NAMALWA (cell line): ENCODE measurements at places on chromosomes 5 and 9.

GRCh38 chr9:31715250-31715649 lies 669.2 kb upstream of the ACO1 start:
- DNase-seq: no peak

GRCh38 chr9:115777610-115778009 lies 376.0 kb upstream of the PAPPA start:
- DNase-seq: no peak

- DNase-seq: no peak
Observed at GRCh38 chr5:103744159-103744558, 181.6 kb upstream of the NUDT12 start.

GRCh38 chr5:60445921-60446320 lies 254.0 kb downstream of the DEPDC1B start:
- DNase-seq: no peak

- peak; percentile 8 for DNase-seq
Observed at GRCh38 chr9:129030191-129030590, 2.1 kb upstream of the SH3GLB2 start.

GRCh38 chr9:36486329-36486932 lies 86.3 kb upstream of the MELK start:
- DNase-seq: no peak

- DNase-seq: no peak
Observed at GRCh38 chr5:118326481-118327045, 661.8 kb downstream of the DTWD2 start.

DNA sequence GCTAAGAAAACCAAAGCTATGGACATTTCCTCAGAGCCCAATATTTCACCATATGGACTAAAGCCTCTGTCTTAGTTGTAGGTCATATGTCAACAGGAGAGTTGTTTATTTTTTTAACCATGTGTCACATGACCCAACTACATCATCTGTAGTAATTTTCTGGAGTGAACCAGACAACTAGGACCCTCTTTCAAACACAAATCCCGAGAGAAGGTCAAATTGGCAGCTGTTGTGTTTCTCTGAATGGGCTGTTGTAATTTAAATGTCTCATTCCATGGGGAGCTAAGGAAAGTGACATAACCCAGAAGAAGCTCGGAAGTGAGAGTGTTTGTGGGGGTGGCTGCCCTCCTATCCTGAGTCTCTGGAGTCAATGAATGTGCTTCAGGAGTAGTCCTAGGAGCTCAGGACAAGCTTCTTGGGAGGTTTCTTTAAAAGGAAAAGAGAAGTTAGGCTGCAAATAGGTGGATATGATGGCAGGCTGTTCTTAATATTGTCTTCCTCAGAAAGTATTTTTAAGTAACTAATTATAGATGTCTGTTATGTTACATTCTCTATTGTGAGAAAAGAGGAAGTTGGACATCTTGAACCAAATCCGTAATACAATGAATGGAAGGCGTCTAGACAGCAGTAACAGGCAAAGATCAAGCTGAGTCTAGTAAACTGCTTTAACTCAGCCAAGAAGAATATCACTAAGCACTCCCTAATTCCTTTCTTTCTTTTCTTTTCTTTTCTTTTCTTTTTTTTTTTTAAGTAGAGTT lies 50.1 kb downstream of the TMEM167A start:
- DNase-seq: no peak

DNA sequence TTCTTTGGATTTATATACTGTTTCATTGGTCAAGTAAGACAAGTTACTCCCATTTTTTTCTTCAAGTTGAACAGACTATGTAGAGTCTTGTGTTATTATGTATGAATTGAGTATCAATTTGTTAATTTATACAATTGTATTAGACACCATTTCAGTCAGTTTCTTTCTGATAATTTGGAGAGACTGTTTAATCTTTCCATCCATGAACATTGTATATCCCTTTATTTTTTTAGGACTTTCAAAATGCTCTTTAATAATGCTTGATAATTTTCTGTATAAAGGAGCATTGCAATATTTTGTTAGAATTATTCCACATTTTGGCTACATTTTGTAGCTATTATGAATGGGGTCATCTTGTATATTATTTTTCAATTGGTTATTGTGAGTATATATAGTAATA lies 69.1 kb upstream of the PJA2 start:
- DNase-seq: no peak

GRCh38 chr5:134479839-134480238 lies 45.6 kb upstream of the JADE2 start:
- no peak for DNase-seq
